Activated CD4-positive, alpha-beta T cell treated with anti-CD3 and anti-CD28 coated beads, Interleukin-2, amount 10 ng/mL, durations not matched to agents 24 days and 14 days (primary cell): ENCODE measurements at places on chromosomes 2 and 18. TPM values are rescaled to one million over a fixed set of nuclear protein-coding genes. Genes with fewer than 3 reads are reported as not detected.

Gene ADD2
- total RNA-seq, result 6.1 and 8.2 TPM in 2 replicates

Gene LMAN1
- 141 and 148 TPM in 2 replicates for total RNA-seq

Gene C2orf80
- total RNA-seq, result not detected in 2 replicates

Gene GLI2
- 0.09 and 0.14 TPM in 2 replicates for total RNA-seq

Gene REG3G
- not detected in 2 replicates for total RNA-seq

Gene SF3B6
- 143 and 154 TPM in 2 replicates for total RNA-seq

Gene GPR148
- not detected in 2 replicates for total RNA-seq

Gene TMEM247
- total RNA-seq, result not detected in 2 replicates

Gene ASB3
- total RNA-seq, result 19.6 and 24.0 TPM in 2 replicates

Gene DOCK10
- total RNA-seq, result 137 and 138 TPM in 2 replicates

Gene ABCB11
- not detected in 2 replicates for total RNA-seq

Gene CAPN14
- total RNA-seq, result 0.07 and 0.12 TPM in 2 replicates

Gene SPDYA
- total RNA-seq, result 1.9 TPM in 2 replicates

Gene COL4A4
- total RNA-seq, result not detected in 2 replicates
